ENCODE measurements at places on chromosomes 3 and 15.

- ATAC-seq: no peak
These were observed 122.7 kb downstream of the PLD1 start for GRCh38 chr3:171687581-171687980.

DNA sequence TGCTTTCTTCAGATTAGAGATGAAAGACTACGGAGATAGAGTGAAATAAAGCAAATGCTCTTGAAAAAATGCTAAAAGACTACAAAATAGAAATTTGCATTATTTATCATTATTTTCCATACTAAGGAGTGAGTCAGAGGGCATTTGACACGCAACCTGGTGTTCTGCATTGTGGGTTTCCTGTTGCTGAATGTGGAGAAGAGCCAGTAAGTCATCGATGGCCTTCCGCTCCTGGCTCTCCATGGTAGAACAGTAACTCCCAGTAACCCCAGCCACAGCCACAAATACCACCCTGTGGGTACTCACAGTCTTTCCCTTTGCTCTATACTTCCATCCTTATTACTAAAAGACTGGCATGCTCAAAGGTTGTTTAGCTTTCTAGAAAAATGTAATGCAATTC lies 61.5 kb downstream of the CGGBP1 start:
- peak; percentile 99 for ATAC-seq

DNA sequence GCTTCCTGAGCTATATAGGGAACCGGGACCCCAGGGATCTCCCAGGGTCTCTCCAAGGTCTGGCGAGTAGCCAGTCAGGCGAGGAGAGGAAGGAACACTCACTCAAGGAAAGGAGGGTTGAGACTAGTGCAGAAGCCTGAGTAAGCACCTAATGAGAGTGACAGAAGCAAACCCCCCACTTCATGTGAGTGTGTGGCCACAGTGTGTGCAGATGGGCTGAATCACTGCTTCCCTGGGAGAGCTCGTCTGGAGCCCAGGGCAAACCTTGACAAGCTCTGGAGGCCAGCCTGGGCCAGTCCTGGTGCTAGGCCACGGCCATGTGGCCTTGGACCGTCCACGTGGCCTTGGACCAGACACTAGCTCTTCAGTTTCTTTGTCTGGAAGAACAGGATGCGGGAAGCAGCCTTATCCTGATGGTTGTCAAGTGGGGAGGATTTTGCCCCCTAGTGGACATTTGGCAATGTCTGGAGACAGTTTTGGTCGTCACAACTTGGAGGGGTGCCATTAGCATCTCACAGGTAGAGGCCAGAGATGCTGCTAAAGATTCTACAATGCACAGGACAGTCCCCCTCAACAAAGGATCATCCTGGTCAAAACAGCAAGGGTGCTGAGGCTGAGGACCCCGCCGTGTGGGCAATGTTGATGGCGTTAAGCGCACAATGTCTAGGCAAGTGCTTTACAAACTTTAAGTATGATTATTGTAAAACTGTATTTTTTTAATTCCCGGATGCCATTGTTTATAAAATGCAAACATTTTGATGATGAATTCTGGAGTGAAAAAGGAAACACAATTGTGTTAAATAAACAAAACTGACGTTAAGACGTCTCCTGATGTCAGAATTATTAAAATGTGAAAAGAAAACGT lies 34.8 kb upstream of the CTSH start:
- ATAC-seq: peak; percentile 71

DNA sequence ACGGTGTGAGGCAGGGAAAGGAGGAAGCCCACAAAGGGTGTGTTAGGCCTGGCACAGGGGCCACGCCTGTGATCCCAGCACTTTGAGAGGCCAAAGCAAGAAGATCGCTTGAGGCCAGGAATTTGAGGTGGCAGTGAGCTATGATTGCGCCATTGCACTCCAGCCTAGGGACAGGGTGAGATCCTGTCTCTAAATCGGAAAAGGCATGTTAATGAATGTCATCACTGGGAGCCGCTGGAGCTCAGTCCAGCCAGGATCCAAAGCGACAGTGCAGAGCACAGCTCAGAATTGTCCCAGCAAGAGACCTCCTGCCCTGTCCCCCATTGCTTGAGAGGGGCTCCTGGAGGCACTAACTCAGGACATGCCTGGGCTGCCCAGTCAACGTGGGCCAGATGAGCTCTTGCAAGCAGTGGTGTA lies 15.0 kb upstream of the FBLN2 start:
- ATAC-seq: no peak

GRCh38 chr3:49839193-49839809 lies 17.1 kb downstream of the TRAIP start:
- ATAC-seq: peak; percentile 85

GRCh38 chr15:42405863-42406482 lies 46.7 kb downstream of the CAPN3 start:
- ATAC-seq: peak; percentile 20

DNA sequence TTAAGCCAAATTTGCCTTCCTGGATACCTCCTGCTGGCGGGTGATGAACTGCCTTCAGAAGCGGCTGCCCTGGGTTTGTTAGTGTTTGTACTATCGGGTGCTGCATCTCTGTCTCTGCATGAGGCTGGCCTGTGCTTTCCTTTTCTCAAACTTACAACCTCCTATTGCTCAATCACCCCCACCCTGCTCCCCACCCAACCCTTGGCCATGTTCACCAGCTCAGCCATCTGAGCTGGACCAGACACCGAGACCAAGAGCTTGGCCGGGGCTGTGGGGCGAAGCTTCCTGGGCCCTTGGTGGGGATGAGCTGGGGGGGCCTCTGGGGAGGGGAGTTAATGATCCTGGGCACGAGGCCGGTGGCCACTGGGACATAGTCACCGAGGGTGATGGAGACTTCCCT lies 16.8 kb upstream of the FBLN2 start:
- no peak for ATAC-seq

DNA sequence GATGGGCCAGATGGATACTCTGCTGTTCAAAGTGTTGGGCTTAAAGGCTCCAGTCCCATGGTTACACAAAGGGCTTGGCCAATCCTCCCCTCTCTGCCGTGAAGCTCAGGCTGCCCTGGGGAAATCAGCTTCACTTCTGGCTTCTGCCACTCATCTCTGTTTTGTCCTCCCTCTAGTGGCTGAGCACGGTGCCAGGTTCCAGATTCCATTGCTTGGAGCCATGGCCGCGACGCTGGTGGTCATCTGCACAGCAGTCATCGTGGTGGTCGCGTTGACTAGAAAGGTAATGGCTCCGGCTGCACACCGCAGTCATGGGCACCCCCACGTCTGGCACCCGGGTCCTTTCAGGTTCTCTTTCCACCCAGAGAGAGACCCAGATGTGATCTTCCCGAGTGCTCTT lies 5.6 kb downstream of the TIGIT start:
- ATAC-seq: peak; percentile 33

DNA sequence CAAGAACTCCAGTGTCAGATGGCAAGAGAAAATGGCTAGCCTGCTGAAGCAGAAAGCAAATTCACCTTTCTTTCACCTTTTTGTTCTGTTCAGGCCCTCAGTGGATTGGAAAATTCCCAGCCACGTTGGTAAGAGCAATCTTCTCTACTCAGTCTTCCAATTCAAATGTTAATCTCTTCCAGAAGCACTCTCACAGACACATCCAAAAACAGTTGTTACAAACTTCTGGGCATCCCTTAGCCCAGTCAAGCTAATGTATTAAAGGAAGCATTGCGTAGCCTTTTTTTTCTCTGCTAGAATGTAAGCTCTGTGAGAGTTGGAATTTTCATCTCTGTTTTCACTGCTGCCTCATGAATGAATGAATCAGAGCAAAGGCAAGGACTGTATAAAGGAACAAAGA lies 109.2 kb upstream of the ROBO2 start:
- no peak for ATAC-seq

DNA sequence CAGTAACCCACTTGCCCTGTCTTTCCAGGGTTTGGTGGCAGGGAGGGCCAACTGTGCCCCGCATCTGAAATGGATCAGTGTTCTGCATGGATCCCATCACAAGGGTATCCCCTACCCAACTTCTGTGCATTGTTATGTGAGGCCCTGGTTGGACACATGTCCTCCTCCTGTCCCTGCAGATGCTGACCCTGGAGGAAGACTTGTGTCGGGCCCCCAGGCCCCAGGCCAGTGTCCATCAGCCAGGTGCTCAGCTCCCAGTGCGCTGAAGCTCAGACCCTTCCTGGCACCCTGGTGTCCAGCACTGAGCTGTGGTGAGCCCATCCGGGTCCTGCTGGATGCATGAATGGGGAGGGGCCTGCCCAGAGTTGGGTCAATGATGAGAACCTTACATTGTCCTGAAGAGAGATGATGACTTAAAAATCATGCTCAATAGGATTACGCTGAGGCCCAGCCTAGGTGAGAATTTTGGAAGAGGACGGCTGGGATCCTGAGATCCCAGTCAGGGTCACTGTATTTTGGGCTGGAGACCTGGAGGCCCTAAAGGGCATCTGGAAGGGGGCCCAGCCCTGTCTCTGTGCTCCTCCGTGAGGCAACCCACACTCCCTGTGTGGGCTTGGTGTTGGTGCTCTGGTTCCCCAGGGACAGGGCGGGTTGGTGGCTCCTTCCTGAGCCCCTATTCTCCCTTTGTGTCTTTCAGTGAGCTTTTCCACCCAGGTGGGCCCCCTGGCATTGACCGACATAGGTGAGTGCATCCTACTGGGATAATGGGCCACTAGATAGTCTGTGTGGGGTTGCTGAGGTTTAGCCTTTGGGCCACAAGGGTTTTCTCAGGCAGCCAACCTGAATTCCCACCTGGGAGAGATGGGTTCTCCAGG lies 199.1 kb downstream of the UBE3A start:
- ATAC-seq: no peak

DNA sequence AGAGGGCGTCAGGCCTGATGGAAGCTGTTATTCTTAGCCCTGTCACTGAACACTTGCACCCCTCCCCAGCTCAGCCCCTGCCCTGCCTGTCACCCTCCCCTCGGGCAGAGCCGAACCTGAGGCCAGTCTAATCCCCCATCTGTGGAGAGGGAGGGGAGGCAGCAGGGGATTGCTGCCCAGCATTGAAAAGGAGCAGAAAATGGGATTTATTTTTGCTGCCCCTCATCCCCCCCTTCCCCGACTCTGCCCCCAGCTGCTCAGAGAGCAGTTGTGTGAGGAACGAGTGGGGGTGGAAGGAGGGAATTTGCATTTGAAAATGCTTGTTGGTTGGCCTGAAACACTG lies 71.6 kb downstream of the EPHB3 start:
- ATAC-seq: no peak
